Tibial nerve (tissue), 4 donors: ENCODE measurements at places on chromosomes 12 and 14. TPM values are rescaled to one million over a fixed set of nuclear protein-coding genes. Genes with fewer than 3 reads are reported as not detected.

The NRXN3 gene
- 22.4 TPM for total RNA-seq

The MIP gene
- not detected for total RNA-seq

The PMEL gene
- 1.6 TPM for total RNA-seq

The KRT83 gene
- total RNA-seq = not detected

DNA sequence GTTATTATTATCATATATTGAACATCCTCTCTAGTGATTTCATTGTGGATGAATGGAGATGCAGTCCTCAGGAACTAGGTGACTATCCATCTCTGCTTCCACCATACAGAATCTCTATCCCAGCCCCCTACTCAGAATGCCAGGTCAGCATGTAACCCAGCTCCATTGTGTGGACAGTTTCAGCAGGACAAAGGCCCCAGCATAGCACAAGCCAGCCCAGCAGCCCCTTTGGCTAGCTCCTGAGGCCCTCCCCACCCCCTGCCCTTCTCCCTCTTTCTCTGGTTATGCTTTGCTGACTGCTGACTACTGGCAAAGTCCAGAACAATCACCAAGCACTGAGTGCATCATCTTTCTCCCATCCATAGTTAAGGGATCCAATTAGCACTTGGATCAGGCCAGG is 5.8 kb upstream of the SPRYD4 start:
- H3K4me1 ChIP-seq = peaks cover 10% of the 10 kb centered on the region
- no peaks in the 10 kb centered on the region for H3K27me3 ChIP-seq
- no peak overlapping the region for H3K4me3 ChIP-seq
- no peak for DNase-seq
- H3K27ac ChIP-seq = no peak overlapping the region
- H3K36me3 ChIP-seq = no peaks in the 10 kb centered on the region

The SLC17A8 gene
- not detected for total RNA-seq

- no peaks in the 10 kb centered on the region for H3K36me3 ChIP-seq
- no peak overlapping the region for H3K27ac ChIP-seq
- H3K27me3 ChIP-seq = no peaks in the 10 kb centered on the region
- H3K4me3 ChIP-seq = no peak overlapping the region
Measured at GRCh38 chr12:66241061-66242043, 52.3 kb downstream of the IRAK3 start.

GRCh38 chr12:78799649-78800048 is 64.9 kb upstream of the SYT1 start:
- DNase-seq = no peak
- H3K4me3 ChIP-seq = no peak overlapping the region
- H3K4me1 ChIP-seq = no peaks in the 10 kb centered on the region
- H3K27ac ChIP-seq = no peak overlapping the region
- H3K36me3 ChIP-seq = no peaks in the 10 kb centered on the region
- no peaks in the 10 kb centered on the region for H3K27me3 ChIP-seq

The B4GALNT1 gene
- total RNA-seq = 17.3 TPM

The CATSPERB gene
- total RNA-seq = 2.0 TPM

DNA sequence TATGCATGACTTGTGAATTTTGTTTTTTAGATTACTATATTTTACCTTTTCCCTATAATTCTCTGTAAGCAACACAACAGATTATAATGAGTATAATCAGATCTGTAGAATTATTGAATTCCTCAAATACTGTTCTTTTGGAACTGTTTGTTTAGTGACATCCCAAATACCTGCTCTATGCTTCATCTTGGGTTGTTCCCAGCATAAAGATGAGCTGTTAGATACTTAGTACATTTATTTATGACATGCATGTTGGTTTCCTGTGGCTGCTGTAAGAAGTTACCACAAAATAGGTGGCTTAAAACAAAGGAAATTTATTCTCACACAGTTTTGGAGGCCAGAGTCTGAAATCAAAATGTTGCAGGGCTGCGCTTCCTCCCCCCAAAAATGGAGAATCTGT is 78.4 kb downstream of the PTPRR start:
- H3K4me1 ChIP-seq = no peaks in the 10 kb centered on the region
- H3K36me3 ChIP-seq = no peaks in the 10 kb centered on the region
- no peak overlapping the region for H3K27ac ChIP-seq
- DNase-seq = no peak
- H3K4me3 ChIP-seq = no peak overlapping the region

DNA sequence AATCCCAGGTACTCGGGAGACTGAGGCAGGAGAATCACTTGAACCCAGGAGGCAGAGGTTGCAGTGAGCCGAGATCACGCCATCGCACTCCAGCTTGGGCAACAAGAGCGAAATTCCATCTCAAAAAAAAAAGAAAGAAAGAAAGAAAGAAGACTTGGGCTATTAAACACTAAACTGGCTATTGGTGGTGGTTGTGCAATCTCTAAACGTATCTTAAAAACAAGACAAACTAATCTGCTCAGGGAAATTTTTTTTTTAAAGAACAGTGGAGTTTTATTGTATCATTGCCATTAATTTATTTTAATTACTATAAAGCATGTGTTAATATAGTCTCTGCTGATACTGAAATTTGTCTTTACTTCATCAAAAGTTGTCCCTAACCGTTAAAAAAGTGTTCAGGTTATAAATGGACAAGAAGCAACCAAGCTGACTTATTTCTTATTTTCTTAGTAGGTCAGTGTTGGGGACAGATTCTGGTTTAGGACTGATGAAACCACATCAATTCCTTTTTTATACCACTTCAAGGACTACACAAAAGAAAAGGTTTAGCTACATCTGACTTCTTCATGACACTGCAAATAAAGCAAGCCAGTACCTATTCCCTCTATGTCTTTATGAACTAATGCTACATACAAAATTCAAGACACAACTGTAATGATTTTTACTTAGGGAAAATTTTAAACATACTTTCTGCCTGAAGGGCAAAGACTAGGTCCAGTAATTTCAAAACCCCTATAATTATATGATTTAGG is 68.7 kb upstream of the KRAS start:
- no peaks in the 10 kb centered on the region for H3K36me3 ChIP-seq
- H3K4me3 ChIP-seq = no peak overlapping the region
- H3K4me1 ChIP-seq = peaks cover 21% of the 10 kb centered on the region
- DNase-seq = no peak

The DNAL1 gene
- total RNA-seq = 9.2 TPM

DNA sequence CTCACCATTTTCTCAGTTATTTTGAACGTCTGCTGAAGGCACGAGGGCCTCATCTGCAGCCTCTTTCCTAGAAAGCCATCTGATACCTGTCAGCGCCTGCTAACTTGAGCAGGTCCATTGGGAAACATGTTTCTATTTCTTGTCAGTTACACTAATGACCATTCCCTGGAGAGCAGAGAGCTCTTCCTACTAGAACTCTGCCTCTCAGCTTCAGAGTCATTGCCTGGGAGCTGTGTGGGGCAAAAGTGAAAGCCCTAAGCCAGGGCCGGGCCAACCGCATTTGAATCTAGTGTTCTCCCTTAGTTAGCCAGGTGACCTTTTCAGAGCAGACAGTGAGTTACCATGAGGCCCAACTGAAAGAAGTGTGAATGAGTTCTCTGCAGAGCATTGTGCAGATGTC is 135.8 kb downstream of the EML1 start:
- H3K4me3 ChIP-seq = no peak overlapping the region
- DNase-seq = no peak
- H3K36me3 ChIP-seq = peaks cover 52% of the 10 kb centered on the region
- no peaks in the 10 kb centered on the region for H3K27me3 ChIP-seq
- no peaks in the 10 kb centered on the region for H3K4me1 ChIP-seq

- H3K27me3 ChIP-seq = no peaks in the 10 kb centered on the region
- no peaks in the 10 kb centered on the region for H3K4me1 ChIP-seq
- H3K4me3 ChIP-seq = no peak overlapping the region
- no peaks in the 10 kb centered on the region for H3K36me3 ChIP-seq
Measured at GRCh38 chr12:59643550-59643949, 47.7 kb downstream of the SLC16A7 start.

- H3K36me3 ChIP-seq = peaks cover 98% of the 10 kb centered on the region
- no peak for DNase-seq
Measured at GRCh38 chr14:99910337-99911309, 117.4 kb downstream of the EML1 start.

The KRT5 gene
- total RNA-seq = 0.22 TPM

The OR6C75 gene
- total RNA-seq = not detected

The SCFD1 gene
- total RNA-seq = 131 TPM

The ZDHHC22 gene
- not detected for total RNA-seq

- H3K4me1 ChIP-seq = no peaks in the 10 kb centered on the region
- H3K4me3 ChIP-seq = no peak overlapping the region
- H3K36me3 ChIP-seq = no peaks in the 10 kb centered on the region
- DNase-seq = no peak
Measured at GRCh38 chr12:110007881-110008280, 8.7 kb downstream of the ANKRD13A start.

DNA sequence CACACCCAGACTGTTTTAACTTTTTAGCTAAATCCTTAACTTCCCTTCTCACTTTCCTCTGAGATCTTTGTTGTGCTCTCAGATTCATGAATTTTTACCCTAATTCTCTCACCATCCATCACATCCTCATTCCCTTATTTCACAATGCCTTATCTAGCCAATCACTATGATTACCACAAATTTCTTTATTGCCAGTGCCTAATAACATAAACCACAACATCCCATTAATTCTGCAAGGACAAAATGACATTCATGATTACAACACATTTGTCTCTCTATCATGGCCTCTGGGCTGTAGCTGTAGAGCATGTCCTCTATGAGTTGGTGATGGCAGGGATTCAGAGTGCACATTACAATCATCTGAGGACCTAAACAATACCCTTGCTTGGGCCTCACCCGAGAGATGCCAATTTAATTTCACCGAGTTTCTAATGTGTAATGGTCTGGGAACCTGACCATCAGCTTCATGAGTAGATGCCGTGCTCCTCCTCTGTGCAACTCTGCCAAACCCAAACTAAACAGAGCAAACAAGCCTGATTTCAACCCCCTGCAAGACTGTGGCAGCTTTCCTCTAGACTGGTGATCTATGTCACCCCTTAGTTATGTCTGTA is 99.3 kb downstream of the SPTSSA start:
- DNase-seq = no peak
- no peak overlapping the region for H3K27ac ChIP-seq
- no peaks in the 10 kb centered on the region for H3K36me3 ChIP-seq
- no peaks in the 10 kb centered on the region for H3K4me1 ChIP-seq
- H3K27me3 ChIP-seq = no peaks in the 10 kb centered on the region
- no peak overlapping the region for H3K4me3 ChIP-seq

- H3K36me3 ChIP-seq = no peaks in the 10 kb centered on the region
- DNase-seq = no peak
- peaks cover 14% of the 10 kb centered on the region for H3K4me1 ChIP-seq
- no peak overlapping the region for H3K27ac ChIP-seq
- H3K27me3 ChIP-seq = no peaks in the 10 kb centered on the region
- no peak overlapping the region for H3K4me3 ChIP-seq
Measured at GRCh38 chr12:116384175-116384574, 106.7 kb upstream of the MED13L start.

DNA sequence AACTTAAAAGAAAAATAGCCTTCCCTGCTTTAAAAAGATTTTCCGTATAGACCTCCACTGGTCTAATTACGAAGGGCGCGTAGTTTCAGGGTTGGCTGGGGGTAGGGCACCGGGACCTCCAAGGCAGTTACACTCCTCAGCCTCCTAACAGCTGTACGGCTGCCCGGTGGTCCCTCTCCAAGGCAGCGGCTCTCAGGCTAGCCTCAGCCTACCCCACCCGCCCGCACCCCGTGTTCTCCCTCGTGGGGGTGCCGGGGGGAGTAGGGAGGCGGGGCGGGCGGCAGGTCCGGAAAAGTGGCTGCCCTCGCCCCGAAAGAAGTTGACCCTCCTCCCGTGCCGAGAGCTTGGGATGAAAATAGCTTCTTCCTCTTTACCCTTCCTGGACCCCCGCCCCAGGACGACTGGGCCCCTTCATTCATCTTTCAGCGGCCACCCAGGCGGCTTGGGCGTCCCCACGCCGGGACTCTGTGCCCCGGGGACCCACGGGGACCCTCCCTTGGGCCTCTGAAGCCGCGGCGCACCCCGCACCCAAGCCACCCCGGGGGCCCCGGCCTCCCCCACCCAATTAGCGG is 991 bp upstream of the RCOR1 start:
- peak overlapping the region; percentile 96 for H3K27ac ChIP-seq
- DNase-seq = peak; percentile 38
- peak overlapping the region; percentile 93 for H3K4me3 ChIP-seq
- H3K36me3 ChIP-seq = no peaks in the 10 kb centered on the region

GRCh38 chr14:63867933-63868921 is 15.4 kb downstream of the SYNE2 start:
- no peak overlapping the region for H3K27ac ChIP-seq
- H3K4me3 ChIP-seq = no peak overlapping the region
- no peak for DNase-seq
- H3K36me3 ChIP-seq = no peaks in the 10 kb centered on the region
- H3K4me1 ChIP-seq = peaks cover 36% of the 10 kb centered on the region

- H3K36me3 ChIP-seq = no peaks in the 10 kb centered on the region
- H3K4me3 ChIP-seq = no peak overlapping the region
- H3K4me1 ChIP-seq = peaks cover 21% of the 10 kb centered on the region
- H3K27ac ChIP-seq = no peak overlapping the region
Measured at GRCh38 chr14:69572841-69573135, 1.9 kb downstream of the CCDC177 start.

DNA sequence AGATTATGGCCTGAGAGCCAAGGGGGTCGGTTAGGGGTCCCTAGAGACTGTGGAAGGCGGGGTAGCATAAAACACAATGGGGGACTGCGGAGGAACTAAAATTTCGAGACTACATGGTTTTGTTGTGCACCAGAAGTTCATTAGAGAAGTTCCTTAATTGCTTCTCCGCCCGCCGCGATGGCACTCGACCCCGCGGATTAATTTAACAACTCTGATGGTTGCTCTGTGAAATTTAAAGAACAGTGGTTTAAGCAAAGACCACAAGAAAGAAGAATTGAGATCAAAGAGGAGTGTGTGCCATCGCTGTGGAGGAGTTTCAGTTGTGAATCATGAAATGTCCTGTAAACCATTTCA is 1.4 kb upstream of the CCDC88C start:
- H3K27ac ChIP-seq = no peak overlapping the region
- H3K4me1 ChIP-seq = no peaks in the 10 kb centered on the region
- DNase-seq = no peak

DNA sequence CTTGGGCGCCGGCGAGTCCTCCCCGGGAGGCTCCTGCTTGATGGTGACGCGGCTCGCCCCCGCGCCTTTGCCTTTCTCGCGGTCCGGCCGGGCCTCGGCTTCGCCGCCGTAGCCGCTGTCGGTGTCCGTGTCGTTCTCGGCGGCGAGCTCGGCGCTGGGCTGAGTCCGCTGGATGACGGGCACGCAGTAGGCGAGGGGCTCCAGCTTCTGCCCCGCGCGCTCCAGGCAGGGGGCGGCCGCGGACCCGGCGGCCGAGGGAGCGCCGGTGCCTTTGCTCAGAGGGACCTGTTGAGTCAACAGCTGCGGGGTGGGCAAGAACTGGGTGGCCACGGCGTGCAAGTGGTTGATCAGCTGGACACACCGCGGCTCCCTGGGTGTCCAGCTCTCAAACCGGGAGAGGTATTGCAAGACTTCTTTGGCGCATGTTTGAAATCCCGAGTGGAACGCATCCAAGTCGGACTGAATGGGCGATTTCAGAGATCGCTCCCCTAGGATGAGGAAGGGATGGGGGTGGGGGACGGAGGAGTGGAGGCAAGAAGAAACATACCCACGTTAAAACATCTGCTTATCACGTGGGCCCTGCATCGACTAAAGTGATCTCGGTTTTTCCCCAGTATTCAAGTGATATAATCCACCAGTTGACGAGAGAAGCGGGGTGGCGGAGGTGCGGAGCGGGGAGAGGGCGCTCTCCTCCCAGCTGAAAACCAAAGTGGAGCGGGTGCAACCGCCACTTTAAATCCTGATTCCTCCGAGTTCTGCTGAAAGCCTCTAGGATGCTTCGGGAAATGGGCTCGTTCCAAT is 2.0 kb downstream of the BHLHE41 start:
- peak overlapping the region; percentile 63 for H3K4me3 ChIP-seq
- no peaks in the 10 kb centered on the region for H3K27me3 ChIP-seq
- peak overlapping the region; percentile 94 for H3K27ac ChIP-seq
- H3K4me1 ChIP-seq = peaks cover 56% of the 10 kb centered on the region
